Fibroblast of the aortic adventitia (primary cell): ENCODE measurements at places on chromosomes 13 and 19. TPM values are rescaled to one million over a fixed set of nuclear protein-coding genes. Genes with fewer than 3 reads are reported as not detected.
A peak's percentile ranks its signal among the peaks of the same experiment; 100 is the strongest.

Gene ALKBH6
- total RNA-seq, result 14.2 and 15.5 TPM in 2 replicates

Gene SMAD9
- total RNA-seq, result 8.2 and 17.6 TPM in 2 replicates

Gene CRB3
- not detected in 2 replicates for total RNA-seq

Gene ZNF724
- 3.1 and 15.1 TPM in 2 replicates for total RNA-seq

Gene CYP2B6
- total RNA-seq, result not detected in 2 replicates

Gene NFIC
- 79.5 and 83.2 TPM in 2 replicates for total RNA-seq

Gene ZNF260
- 9.0 and 23.9 TPM in 2 replicates for total RNA-seq

Gene TEAD2
- total RNA-seq, result 19.2 and 22.3 TPM in 2 replicates

Gene ZNF285
- total RNA-seq, result 1.6 and 4.1 TPM in 2 replicates

Gene OR7A5
- not detected in 2 replicates for total RNA-seq

Gene KIR3DL1
- total RNA-seq, result not detected in 2 replicates

Gene AP1M2
- total RNA-seq, result not detected in 2 replicates

Gene FXYD3
- total RNA-seq, result 1.3 TPM in 1 of 2 replicates, not detected in the other

Gene PRODH2
- not detected in 2 replicates for total RNA-seq

Gene SPPL2B
- total RNA-seq, result 24.6 and 47.2 TPM in 2 replicates

Gene ZNF729
- not detected in 2 replicates for total RNA-seq

GRCh38 chr13:85314686-85315085, 484.5 kb downstream of the SLITRK6 start:
- no peak for DNase-seq

- DNase-seq, result peak; percentile 96
Observed at GRCh38 chr19:18208098-18208951, 4.5 kb upstream of the RAB3A start.

- no peak for DNase-seq
Observed at GRCh38 chr13:48542581-48543341, 9.9 kb upstream of the RCBTB2 start.

DNA sequence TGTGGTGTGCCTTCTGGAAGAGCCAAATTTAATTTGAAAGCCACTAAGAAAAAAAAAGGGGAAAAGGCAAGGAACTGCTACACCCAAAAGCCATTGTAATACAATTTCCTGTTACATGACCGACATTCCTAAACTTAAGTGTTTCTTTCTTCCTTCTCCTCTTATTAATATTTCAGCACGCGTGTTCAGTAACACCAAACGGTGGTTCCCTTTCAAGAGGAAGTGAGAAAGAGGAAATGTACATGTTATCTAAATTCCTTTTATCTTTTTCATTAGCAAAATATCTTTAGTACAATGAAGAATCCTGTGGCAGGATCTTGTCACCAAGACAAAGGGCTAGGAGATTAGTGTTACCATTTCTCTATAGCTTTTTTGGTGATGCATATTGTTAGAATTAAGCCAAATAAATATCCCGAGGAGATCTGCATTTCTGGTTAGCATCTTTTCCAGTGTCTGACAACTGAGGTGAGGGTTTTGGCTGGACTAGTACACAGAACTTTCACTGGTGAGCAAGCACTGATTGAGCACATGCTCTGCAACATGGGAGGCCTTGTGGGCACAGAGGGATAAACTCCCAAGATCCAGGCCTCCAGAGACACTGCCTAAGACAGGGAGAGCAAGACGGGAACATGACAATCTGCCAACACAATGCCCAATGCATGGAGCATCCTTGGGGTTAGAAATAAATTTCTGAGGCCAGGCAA, 22.1 kb downstream of the LATS2 start:
- DNase-seq, result peak; percentile 51

GRCh38 chr19:4910594-4911281, 1.4 kb downstream of the UHRF1 start:
- peak; percentile 57 for DNase-seq

DNA sequence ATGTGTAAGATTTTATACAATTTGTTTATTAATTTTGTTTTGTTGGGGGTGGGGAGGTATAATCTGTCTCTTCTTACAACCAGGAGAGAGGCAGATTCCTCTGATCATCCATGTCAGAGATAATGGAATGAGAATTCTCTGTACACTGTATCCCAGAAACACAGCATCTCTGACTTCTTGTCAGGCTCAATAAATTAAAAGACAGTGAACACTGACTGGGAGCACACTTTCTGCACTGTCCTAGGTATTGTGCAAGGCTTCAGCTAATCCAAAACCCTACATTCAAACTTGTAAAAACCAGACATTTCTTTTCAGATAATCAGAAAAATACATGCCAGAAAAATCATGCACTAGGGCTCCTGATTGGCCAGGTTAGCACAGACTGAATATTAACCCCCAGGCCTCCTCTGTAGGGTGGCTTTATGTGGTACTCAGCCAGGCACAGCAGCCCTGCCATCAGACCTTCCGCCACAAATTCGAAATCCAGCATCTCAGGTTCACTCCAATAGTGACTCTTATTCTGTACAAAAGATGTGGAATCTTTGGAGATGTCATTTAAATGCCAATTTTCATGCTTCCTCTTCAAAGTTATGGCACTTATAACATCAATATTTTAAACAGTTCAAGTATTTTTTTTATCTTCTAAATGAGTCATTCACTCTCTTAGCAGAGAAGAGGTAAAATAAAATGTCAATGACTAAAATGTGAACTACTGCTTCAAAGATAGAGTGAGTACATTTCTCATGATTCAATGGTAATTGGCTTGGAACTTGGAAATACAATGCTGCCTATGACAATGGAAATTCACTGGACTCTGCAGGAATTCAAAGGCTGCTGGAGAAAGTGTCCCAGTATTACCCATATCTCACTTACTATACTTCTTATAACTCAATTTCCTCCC, 211.5 kb downstream of the KLF12 start:
- DNase-seq, result peak; percentile 68

DNA sequence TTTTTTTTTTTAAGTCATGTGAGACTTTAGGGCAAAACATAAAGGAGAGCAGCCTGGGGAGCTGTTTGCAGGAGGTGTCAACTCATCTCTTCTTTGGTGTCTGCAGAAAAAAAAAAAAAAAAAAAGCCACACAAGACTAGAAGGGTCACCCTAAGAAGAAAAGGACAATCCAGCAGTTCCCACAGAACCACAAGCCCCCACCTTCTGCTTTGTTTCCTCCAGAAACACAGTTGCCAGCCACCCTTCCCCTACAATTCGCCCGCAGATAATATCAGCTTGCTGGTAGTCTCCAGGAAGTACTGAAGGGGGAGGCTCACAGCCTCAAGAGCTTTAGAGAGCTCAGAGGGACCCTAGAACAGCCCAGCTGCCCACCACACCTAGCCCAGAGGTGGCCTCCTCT, 22.3 kb upstream of the ZBTB7A start:
- DNase-seq, result no peak

GRCh38 chr13:42354241-42355091, 82.5 kb downstream of the AKAP11 start:
- DNase-seq, result peak; percentile 84

DNA sequence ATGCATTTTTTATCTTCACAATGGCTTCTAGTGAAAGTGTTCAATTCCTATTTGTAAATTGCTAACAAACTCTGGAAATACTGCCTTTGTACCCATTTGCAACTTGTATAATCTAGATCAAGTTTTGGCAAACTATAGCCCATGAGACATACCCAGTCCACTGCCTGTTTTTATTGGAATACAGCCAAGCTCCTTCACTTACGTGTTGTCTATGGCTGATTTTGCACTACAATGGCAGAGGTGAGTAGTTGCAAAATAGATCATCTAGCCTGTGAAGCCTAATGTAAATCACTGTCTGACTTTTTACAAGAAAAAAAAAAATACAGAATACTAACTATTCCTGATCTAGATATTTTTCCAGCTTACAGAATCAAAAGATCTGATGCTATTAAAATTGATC, 37.1 kb downstream of the DZIP1 start:
- peak; percentile 73 for DNase-seq

DNA sequence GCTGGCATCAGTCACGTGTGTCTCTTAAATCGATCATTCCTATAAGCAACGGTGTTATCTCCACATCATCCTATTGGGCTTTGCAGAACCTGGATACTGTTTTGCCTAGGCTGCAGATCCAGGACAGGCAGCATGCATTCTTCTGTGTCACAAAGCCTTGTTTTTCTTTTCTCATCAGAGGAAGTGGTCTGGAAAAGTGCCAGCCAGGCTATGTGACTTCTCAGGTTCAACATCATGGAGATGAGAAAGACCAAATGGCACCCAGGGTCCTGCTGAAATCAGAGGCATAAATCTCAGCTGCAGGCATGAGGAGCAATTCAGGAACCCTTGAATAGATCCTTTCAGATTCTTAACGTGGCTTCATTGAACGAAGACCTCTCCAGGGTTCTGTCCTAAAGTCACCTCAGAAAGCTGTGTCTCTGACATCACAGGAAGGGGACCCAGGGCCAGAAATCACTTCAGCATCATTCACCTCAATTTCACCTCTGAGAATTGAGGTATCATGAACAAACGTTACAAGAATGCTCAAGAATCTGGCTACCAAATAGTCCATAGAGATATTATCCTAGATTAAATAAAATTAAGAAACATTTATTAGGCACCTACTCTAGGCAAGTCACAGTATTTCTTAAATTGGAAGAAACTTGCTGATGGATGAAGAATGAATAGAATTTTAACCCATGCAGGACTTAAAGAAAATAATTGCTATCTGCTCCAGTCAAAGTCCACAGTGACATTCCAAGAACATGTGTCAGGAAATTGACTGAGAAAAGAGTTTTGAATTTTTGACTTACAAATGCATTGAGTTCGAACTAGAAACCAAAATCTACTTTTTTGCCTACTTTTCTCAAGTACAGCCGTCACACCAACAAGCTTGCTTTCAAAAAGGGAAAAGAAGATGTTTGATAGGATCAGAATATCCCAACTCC, 124.1 kb downstream of the COG6 start:
- peak; percentile 49 for DNase-seq

DNA sequence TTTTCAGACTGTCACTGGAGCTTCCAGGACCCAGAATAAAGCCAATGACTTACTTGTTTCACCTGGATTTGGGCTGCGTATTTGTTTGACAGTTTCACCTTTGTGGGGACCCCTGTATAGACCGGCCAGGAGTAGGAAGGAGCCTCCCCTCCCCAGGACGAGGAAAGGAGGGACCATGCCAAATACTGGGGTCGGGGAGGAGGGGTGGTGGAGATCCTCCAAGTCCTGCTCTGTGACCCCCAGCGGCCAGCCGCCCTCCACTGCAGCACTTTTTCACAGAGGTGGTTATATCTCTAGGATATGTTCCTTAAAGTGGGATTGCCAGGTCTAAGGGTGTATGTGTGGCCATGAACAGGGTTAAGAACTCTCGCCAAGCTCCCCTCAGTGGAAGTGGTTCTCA, 25.7 kb upstream of the ZNF492 start:
- DNase-seq, result no peak

DNA sequence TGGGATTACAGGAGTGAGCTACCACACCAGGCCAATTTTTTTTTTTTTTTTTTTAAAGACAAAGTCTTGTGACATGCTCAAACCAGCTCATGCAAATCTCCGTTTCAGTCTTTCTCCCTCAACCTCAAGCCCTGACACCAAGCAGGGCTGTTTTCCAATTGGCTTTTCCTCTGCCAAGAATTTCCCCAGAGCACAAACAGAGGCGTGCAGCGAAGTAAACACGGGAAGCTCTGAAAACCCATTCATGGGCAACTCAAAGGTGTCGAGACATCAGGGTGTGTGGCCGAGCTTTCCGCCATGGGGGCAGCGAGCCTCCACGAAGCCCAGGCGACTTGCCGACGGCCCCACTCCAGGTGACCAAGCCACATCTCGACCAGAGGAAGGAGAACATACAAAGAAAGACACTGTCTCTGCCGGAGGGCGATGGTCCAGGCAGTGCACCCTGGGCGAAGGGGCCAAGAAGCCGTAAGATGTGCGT, 70.0 kb downstream of the INSR start:
- DNase-seq, result peak; percentile 77

DNA sequence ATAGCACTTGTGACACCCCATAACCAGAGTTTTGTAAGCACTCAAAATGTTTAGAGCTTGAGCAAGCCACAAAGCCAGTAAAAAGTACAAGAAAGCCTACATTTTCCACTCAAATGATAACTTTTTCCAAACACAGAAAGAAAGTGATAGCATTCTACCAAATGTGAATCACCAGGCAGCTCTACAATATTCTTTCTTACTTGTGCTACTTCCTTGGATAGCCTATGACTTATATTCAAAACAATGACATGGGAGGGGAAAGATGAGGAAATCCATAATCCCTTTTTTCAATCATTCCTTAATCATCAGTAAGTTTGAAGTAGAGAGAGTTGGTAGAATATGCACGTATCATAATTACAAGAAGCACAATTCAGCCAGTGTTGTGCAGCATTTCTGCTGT, 650.8 kb upstream of the PCDH9 start:
- no peak for DNase-seq

GRCh38 chr13:81872581-81872980, 1531.7 kb upstream of the SPRY2 start:
- no peak for DNase-seq

- DNase-seq, result no peak
Observed at GRCh38 chr19:29367791-29368222, 154.9 kb upstream of the UQCRFS1 start.

DNA sequence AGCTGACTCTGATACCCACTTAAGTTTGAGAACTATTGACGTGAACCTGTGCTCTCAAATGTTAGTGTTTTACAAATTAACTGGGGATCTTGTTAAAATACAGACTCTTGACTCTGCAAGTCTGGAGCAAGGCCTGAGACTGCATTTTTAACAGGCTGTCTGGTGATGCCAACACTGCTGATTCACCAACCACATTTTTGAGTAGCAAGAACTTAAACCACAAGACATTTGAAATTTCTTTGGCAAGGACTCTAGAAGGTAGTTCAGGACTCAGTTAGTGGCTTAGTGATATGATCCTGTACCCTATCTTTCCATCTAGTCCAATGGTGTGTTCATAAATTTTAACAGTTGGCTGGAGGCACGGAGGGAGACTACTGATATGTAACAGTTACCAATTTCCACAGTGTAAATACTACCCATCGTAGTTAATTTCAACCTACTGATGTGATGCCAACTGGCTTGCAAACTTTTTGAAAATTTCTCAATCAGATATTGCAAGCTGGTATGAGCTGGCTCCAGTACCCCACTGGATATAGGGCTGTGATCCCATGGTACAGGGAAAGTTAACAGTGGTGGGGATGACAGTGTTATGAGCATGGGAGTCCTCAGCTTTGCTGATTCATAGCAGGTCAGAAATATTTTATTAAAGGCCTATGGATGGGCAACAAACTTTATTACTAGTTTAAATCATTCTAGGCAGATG, 255.1 kb downstream of the TBC1D4 start:
- DNase-seq, result peak; percentile 94
